ENCODE measurements at places on chromosomes 7 and 10.

- H3K4me1 ChIP-seq = peaks cover 53% of the 10 kb centered on the region
- no peaks in the 10 kb centered on the region for H3K27me3 ChIP-seq
- no peak for DNase-seq
- peak overlapping the region; percentile 51 for H3K27ac ChIP-seq
Measured at GRCh38 chr7:7207876-7208275, 25.5 kb downstream of the C1GALT1 start.

DNA sequence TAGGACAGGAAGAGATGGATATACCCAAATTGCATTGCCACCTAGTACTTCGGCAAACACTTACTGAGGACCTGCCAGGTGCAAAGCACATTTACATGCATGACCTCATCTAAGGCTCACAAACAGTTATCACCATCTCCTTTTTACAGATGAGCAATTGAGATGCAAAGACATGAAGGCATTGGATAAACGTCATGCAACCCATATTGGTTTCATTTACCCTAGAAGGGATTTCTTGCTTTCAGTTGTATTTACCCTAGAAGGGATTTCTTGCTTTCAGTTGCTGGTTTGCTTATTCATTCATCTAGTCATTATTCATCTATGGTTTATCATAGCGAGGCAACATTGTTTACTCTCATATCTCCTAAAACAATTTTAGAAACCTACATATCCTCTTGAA lies 52.2 kb downstream of the STEAP1B start:
- peak; percentile 11 for DNase-seq
- H3K4me3 ChIP-seq = no peak overlapping the region
- H3K4me1 ChIP-seq = peaks cover 27% of the 10 kb centered on the region
- H3K27me3 ChIP-seq = peaks cover 51% of the 10 kb centered on the region
- no peak overlapping the region for H3K27ac ChIP-seq

- no peak for DNase-seq
- H3K36me3 ChIP-seq = peaks cover 33% of the 10 kb centered on the region
- peak overlapping the region; percentile 84 for H3K4me3 ChIP-seq
- peaks cover 83% of the 10 kb centered on the region for H3K4me1 ChIP-seq
- H3K27ac ChIP-seq = peak overlapping the region; percentile 21
Measured at GRCh38 chr10:59903871-59904270, 2.5 kb downstream of the CCDC6 start.

GRCh38 chr10:61404751-61405150 lies 48.4 kb downstream of the TMEM26 start:
- no peak for DNase-seq
- no peak overlapping the region for H3K4me3 ChIP-seq
- no peaks in the 10 kb centered on the region for H3K4me1 ChIP-seq
- no peaks in the 10 kb centered on the region for H3K27me3 ChIP-seq
- no peaks in the 10 kb centered on the region for H3K36me3 ChIP-seq

GRCh38 chr7:34156336-34156735 lies 251.0 kb downstream of the BMPER start:
- no peak overlapping the region for H3K4me3 ChIP-seq
- H3K36me3 ChIP-seq = no peaks in the 10 kb centered on the region
- H3K27me3 ChIP-seq = no peaks in the 10 kb centered on the region
- DNase-seq = no peak
- no peaks in the 10 kb centered on the region for H3K4me1 ChIP-seq

DNA sequence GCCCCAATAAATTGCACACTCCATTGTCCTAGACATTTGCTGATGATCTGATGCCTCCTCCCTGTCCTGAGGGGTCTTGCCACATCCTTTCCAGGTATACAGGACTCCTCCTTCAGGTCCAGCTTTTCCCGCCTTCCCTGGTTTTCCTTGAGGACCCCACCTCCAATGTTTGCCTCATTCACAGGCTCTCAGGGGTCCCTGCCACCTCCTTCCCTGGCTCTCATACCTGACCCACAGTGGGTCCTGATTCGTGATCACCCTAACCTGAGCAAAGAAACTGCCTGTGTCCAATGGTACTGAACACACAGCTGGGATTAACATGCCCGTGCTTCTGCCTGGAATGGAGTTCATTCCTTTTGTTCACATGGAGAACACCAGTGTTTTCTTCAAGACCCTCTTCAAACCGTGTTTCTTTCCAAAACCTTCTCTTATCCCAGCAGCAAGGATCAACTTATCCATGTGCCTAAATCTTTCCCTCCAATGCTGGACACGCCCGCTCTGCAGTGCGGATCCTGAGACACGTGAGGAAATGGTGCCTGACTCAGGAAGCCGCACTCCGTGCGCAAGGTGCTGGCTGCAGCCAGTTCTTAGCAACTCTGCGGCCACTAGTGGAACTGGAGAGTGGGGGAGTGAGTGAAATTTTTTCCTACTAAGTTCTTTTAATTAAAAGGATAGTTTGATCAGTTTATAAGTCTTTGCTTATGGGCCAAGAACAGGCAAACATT lies 354.6 kb upstream of the SHH start:
- H3K27me3 ChIP-seq = peaks cover 11% of the 10 kb centered on the region
- DNase-seq = no peak
- no peak overlapping the region for H3K27ac ChIP-seq
- H3K36me3 ChIP-seq = no peaks in the 10 kb centered on the region
- H3K4me3 ChIP-seq = no peak overlapping the region

GRCh38 chr7:75559355-75559975 lies 67.3 kb downstream of the SPDYE5 start:
- no peak overlapping the region for H3K27ac ChIP-seq
- DNase-seq = no peak
- H3K4me3 ChIP-seq = no peak overlapping the region
- H3K27me3 ChIP-seq = no peaks in the 10 kb centered on the region
- H3K4me1 ChIP-seq = no peaks in the 10 kb centered on the region

DNA sequence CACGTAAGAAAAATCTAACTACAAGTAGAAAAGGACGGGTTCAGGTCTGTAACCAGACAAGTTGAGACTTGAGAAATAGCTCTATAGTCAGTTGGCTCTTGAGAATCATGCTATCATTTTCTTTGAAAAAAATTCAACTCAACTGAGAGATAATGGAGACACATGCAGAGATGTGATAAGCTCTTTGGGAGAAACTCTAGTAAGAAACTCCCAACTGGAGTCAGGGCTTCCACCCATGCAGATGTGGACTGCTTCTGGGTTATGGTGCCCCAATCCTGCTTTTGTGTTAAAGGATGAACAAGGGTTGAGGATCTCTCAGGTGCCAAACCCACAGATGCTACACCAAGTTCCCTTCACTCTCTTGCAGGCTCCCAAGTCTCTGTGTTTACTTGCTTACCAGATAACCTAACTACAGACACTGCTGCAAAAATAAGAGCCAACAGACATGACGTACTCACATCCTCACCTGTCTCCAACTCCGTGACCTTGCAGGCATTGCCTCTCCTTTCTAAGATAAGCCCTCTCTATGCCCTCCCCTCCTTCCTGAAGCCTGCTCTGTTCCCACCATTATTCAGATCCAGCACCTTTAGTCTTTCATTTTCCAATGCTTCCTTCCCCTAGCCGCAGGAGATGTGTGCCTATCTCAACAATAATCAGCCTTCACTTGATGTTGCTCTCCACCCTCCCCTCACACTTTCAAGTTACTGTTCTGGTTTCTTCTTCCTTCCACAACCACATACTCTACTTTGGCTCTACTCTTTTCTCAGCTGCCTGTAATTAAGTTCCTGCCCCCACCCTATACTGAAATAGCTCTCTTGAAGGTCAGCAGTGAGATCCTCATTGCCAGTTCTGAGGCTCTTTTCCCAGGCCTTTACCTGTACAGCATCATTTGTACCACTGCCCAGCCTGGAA lies 130.0 kb downstream of the ICA1 start:
- peak overlapping the region; percentile 70 for H3K4me3 ChIP-seq
- H3K36me3 ChIP-seq = no peaks in the 10 kb centered on the region
- no peak for DNase-seq
- no peak overlapping the region for H3K27ac ChIP-seq

DNA sequence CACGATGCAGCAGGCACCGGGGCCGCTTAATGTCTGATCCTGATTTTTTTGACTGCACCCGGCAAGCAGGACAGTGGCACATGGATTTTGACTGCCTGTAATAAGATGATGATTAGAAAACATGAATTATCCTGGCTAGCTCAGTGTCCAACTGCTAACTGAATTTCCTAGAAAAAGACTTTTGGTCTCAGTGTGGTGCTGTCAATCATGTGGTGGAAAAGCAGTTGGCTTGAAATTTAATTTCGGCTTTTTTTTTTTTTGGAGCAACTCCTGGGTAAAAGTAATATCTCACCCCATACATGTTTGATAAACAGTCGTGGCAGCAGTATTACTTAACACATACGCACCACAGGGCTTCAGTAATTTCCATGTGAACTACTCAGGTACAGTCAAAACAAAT lies 227.7 kb downstream of the FANK1 start:
- no peak for DNase-seq
- no peaks in the 10 kb centered on the region for H3K36me3 ChIP-seq
- H3K27me3 ChIP-seq = no peaks in the 10 kb centered on the region
- no peak overlapping the region for H3K27ac ChIP-seq
- H3K4me1 ChIP-seq = no peaks in the 10 kb centered on the region

- DNase-seq = no peak
- no peaks in the 10 kb centered on the region for H3K36me3 ChIP-seq
Measured at GRCh38 chr7:148286150-148286549, 304.4 kb upstream of the C7orf33 start.

DNA sequence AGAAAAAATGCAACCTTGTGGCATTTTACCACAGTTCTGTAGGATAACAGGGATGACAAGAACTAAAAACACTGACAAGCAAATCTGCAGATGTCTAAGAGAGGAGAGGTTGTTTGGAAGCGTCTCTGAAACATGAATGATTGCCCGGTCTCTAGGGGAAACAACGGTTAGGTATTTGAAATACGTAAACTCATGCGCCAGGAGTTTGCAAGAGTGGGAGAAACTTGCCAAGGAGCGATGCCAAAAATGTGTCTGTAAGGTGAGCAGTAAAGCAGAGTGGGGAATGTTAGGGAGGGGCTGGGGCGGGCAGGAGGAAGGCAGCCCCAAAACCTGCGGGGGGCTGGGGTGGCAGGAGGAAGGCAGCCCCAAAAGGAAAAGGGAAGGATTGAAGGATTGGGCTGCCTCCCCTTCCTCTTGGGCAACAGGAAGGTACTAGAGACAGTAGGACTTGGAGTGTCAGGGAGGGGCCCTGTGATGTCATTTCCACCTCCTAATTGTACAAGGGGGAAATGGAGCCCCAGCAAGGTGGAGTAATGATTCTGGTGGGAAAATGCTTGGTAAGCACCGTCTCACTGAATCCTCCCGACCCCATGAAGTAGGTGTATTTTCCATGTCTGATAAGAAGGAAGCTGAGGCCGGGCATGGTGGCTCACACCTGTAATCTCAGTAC lies 33.2 kb upstream of the PLEKHA1 start:
- H3K4me3 ChIP-seq = no peak overlapping the region
- H3K27ac ChIP-seq = no peak overlapping the region
- peaks cover 19% of the 10 kb centered on the region for H3K4me1 ChIP-seq
- DNase-seq = no peak
- peaks cover 12% of the 10 kb centered on the region for H3K27me3 ChIP-seq

DNA sequence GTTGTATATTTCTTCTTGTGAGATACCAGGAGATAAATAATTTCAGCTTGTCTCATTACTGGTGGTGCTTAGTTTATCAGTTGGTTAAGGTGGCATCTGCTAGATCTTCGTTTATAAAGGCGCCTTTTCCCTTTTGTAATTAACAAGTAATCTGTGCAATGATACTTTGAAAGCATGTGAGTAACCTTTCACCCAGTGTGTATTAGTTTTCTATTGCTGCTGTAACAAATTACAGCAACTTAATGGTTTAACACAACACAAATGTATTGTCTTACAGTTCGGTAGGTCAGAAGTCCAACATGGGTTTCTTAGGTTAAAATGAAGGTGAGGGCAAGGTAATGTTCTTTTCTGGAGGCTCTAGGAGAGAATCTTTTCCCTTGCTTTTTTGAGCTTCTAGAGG lies 30.5 kb downstream of the KAT6B start:
- peaks cover 6% of the 10 kb centered on the region for H3K36me3 ChIP-seq
- peaks cover 40% of the 10 kb centered on the region for H3K4me1 ChIP-seq
- H3K27ac ChIP-seq = no peak overlapping the region
- H3K4me3 ChIP-seq = no peak overlapping the region
- DNase-seq = no peak

DNA sequence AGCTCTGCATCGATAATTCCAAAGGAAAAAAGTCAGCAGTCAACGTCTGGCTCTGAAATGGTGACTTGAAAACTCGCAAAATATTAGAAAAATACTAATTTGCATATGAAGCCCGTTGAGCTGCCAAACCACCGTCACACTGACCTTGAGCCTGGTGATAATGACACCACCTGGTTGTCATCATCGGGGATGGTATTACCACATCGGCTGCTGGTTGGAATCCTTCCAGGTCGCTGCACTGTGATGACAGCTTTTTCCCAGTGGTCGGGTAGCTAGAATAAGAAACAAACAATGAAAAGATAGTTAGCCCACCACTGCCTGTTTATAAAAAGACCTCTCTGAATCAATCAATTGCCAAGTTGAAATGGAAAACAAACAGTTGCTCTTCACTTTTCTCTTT lies 41.6 kb downstream of the LAMB1 start:
- no peak for DNase-seq
- H3K4me3 ChIP-seq = no peak overlapping the region
- H3K4me1 ChIP-seq = no peaks in the 10 kb centered on the region
